ENCODE measurements at places on chromosomes 11 and 22.

DNA sequence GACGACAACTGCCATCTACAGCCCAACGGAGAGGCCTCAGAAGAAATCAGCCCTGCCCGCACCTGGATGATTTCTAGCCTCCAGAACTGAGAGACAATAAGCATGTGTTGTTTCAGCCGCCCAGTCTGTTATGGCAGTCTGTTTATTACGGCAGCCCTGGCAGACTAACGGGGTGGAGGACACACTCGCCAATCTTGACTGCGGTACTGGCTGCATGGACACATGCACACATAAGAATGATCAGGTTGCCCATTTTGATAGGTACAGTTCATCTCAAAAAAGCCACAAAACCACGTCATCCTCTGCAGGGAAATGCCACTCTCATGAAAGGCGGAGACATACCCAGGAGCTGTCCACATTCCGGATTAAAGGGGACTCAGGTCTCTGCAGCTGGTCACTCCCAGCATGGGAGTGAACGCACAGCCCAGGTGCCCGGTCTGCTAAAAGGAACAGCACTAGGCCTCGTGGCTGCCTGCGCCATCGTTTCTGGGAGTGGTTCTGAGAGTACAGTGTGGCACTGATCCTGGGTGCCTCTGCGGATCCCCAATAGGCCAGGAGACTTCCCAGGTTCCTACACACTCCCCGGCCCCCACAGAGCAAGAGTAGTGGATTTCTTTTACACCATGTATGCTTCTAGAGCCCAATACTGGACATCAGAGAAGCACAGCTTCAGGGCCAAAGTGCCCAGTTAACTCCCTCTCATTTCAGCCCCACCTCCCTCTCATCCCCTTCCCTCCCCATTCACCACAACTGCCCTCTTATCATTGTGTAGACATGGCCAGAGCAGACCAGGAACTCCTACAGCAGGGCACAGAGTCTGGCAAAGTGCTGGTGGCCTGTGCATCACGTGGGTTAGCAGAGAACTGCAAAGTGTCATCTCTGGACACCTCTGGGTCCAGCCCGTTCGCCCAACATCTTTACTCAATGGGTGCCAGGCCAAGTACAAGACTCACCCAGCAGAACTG is 11.7 kb upstream of the COMT start:
- DNase-seq = no peak

GRCh38 chr11:135073870-135074269 is 661.8 kb upstream of the B3GAT1 start:
- no peak for DNase-seq

DNA sequence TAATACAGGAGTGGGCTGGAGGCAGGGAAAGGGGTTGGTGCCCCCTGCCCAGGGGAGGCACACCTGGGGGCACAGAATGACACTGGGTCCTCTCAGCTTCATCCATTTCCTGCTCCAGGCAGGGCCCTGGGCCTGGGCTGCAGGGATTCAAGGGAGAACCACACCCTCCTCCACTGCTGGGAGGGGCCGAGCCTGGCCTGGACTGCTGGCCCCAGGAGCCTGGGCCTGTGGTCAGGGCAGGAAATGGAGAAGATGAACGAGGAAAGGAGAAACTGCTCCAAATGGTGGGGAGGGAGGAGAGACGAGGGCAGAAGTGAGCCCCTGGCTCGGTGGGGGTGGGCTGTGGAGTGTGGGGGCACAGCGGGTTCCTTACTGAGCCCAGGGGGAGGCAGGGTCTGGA is 38.1 kb upstream of the KCNQ1OT1 start:
- DNase-seq = no peak

DNA sequence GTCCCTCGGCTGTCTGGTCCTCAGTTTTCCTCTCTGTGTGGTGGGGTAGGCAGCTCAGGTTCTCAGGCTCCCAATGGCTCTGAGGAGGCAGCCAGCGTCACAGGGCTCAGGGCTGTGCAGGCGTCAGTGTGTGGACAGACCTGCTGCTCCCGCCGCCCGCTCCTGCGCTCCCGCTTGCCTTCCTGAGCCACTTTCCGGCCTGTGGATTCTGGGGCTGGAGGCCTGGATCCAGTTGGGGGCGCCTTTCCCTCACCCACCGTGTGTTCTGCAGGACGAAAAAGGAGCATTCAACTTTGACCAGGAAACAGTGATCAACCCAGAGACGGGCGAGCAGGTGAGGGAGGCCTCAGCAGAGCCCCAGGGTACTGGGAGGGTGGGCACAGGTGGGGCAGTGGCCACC is 14.7 kb downstream of the DPP3 start:
- no peak for DNase-seq

- no peak for DNase-seq
Observed at GRCh38 chr11:126172596-126173038, 38.8 kb downstream of the RPUSD4 start.

DNA sequence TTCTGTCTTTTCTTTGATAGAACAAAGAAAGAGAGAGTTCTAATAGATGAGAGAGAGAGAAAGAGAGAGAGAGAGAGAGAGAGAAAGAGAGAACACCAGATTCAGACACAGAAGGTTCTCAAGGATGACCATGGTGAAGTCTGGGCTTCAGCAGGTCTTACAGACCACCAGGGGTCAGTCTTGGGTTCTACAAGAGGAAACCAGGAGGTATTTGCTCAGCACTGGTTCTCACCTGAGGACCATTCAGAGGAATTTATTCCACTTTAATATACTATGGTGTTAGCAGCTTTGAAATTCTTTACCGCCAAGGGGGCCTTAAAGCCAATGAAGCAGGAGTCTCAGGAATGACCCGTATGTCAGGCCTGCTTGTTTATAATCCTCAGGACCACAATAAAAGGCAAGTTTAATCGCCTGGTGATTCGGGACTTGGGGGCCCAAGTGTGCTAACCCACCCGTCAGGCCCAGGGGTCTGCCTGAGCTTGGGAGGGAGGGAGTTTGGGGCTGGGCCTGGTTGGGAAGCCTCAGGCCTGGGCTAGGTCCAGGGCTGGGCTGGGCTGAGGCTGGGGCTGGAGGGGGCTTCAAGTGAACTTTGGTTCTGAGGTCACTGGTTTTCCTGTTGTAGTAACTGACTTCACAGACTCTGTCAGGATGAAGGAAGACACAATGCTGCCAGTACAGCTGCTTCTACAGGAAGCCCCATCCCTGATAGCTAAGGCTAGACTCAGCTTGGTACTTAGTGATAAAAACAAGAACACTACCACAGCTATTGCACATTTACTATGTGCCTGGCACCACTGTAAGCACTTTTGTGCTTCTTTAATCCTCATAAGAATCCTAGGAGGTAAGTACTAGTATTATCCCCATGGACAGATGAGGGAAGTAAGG is 179.2 kb upstream of the ZBED5 start:
- peak; percentile 83 for DNase-seq

GRCh38 chr22:37483050-37483449 is 3.1 kb downstream of the MFNG start:
- no peak for DNase-seq

DNA sequence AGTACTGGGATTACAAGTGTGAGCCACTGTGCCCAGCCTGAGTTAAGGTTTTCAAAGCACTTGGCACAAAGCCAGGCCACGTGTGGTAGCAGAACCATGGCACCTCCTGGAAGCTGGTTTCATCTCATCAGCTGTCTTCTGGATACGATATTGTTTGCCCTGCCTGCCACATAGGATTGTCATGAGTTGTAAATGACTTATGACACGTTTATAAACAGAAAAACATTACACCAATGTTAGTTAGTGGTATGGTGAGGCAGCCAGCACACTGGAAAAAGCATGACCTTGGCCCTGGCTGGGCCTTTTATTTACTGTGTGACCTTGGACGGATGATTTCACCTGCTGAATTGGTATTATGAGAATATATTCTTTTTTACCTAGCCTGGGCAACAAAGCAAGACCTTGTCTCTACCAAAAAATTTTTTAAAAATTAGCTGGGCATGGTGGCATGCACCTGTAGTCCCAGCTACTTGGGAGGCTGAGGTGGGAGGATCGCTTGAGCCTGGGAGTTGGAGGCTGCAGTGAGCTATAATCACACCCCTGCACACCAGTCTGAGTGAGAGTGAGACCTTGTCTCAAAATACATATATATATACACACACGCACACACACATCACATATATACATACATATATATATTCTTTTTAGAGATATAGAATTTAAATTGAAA is 24.0 kb upstream of the MYH9 start:
- DNase-seq = peak; percentile 40

DNA sequence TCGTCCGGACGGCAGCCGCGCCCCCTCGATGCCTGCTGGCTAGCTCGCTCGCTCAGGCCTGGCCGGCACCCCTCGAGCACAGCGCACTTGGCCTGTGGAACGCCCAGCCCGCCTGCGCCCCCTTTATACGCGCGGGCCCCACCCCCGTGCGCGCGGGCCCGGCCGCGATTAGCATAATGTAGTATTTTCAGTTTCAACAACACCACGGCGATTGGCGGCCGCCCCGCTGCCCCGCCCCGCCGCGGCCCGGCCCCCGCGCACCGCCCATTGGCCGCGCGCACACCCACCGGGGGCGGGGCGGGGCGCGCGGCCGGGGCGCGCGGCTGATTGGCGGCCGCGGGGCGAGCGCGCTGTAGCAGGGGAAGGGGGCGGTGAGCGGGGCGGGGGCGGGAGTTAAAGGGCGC is at the start of gene CDKN1C:
TSS of gene CDKN1C (minus strand) at position 98 of the 404 bp plus-strand sequence. CDS start 319 bp downstream, outside the sequence.
- DNase-seq = peak; percentile 85

- DNase-seq = peak; percentile 1
Observed at GRCh38 chr11:34798985-34799384, 117.2 kb downstream of the APIP start.

GRCh38 chr11:28139841-28140415 is 31.7 kb downstream of the METTL15 start:
- DNase-seq = no peak

DNA sequence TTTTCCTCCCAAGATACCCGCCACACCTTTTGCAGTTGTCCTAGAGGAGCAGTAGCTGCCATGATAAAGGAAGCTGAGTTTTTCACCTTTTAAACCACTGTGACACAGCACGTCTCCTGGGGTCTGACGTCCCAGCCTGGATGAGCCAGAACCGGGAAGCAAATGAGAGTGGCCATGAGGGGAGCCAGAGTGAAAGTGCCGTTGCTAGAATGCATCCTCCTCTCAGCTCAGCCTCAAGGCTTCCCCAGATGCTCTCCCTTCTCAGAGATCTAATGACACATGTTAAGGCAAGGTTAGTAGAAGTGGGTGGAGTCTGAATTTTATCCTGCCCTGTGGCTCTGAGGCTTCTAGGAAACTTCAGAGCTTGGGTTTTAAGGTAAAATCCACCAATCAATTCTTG is 23.4 kb upstream of the HTR3A start:
- DNase-seq = no peak

DNA sequence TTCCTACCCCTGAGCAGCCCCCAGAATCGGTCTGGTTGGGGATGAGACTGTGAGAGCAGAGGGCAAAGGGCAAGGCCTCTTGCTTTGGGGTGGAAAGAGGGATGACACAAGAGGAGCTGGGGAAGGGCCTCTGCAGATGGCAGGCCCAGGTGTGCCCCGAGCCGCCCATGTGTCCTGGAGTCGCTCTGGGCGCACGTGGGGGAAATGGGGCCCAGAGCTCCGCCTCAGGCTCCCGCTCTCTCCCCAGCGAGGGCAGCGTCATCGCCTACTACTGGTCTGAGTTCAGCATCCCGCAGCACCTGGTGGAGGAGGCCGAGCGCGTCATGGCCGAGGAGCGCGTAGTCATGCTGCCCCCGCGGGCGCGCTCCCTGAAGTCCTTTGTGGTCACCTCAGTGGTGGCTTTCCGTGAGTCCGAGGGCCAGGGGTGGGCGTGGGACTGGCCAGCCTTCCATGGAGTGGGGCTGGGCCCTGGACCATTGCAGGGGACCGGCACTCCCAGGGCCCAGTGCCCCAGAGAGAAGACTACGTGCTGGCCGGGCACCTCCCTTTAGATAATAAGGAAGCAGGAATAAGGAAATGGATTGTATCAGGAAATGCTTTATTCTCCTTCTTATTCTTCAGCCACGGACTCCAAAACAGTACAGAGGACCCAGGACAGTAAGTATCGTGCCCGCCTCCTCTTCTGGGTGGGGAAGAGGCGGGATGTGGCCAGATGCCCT is 30.1 kb downstream of the ST14 start:
- no peak for DNase-seq

DNA sequence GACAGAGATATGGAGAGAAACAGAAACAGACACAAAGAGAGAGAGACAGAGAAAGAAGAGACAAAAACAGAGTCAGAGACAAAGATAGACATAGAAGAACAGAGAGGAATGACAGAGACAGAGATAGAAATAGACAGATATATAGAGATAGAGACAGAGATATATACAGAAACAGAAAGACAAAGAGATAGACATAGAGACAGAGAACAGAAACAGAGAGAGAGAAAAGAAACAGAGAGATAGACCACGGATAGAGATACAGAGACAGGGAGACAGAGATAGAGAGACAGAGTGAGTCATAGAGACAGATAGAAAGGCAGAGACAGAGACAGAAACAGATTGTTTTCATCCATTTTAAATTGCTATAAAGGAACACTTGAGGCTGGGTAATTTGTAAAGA is 12.3 kb upstream of the MPEG1 start:
- DNase-seq = no peak

GRCh38 chr11:116693102-116693570 is 79.7 kb downstream of the BUD13 start:
- DNase-seq = no peak

DNA sequence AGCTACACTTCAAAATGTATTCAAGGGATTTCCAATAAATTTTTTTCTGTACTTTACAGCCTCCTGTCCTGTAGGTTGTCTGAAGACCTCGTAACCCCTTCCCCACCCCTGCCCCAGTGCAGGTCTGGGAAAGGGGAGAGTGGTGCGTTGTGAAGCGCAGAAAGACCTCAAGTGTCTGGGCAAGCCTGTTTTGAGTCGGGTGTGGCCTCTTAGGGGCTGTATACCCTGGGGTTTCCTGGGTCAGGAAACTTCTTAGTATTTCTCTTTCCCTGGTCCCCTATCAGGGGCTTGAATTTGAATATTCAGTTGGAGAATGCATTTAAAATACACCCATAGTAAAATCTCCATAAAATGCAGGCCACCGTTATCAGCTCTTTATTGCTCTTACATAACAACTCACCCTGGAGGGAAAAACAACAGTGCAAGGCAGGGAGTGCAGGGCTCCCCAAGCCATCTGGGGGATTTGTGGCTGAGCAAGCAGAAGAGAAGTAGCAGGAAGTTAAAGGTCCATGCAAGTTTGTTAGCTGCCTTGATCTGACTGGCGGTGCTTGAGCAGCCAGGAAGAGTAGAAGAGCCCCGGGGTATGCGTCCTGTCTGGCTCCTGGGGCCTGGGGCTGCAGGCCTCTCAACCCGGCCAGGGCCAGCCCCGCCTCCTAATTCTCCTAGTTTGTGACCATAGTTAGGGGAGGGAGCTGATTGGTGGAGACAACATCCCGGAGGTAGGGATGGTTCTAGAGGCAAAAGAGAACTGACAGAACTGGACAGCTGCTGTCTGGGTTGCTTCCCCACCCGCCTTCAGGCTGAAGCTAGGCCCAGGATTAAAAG is 25.7 kb downstream of the ARHGAP1 start:
- no peak for DNase-seq
